ENCODE measurements at places on chromosomes 4 and X.

DNA sequence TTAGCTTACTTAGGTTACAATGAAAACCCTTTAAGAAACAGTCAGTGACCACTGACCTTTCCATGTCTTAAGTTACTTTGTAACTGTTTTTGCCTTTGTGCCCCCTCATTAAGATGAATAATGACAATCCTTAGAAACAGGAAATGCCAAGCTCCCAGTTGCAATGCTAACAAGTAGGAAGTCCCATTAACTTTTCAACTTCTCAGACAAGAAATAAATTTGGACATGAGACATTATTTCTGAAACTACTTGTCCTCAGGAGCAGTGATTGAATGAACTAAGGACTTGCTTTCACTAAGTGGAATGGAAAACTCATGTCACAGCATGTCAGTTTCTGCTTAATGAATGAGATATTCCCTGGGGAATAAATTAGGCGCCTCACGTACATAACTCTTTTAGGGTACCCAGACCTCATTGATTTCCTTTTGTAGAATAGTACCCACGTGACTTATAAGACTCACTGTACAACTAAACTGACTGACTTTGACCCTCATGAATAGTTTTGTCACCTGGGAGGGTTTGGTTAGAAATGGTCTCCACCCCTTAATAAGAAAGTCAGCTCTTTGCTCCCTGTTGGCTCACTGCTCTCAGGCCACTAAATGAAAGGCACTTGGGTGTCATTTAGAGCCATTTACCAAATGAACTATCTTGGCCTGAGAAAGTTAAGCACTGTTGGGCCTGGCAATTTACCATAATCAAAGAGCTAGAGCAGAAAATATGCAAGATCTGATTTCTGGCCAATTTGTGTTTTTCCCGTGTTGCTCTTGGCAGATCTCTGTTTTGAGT, 383.9 kb downstream of the RPA4 start:
- no peak for DNase-seq

GRCh38 chrX:107654566-107654871, 26.2 kb downstream of the PRPS1 start:
- DNase-seq = no peak

DNA sequence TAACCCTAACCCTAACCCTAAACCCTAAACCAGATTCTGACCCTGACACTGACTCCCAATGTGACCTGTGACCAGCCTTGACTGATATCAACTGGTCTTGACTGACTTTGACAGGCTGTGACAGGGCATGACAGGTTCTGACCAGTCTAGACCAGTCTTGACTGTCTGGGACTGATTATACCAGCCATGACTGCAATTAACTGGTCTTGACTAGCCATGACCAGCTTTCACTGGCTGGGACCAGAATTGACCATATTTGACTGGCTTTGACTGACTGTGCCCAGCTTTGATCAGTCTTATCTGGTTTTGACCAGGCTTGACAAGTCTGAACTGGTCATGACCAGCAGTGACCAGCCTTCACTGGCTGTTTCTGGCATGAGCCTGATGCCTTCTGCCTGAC, 95.5 kb downstream of the BMP15 start:
- no peak for DNase-seq

GRCh38 chr4:42627885-42628646, 28.8 kb downstream of the ATP8A1 start:
- no peak for DNase-seq

DNA sequence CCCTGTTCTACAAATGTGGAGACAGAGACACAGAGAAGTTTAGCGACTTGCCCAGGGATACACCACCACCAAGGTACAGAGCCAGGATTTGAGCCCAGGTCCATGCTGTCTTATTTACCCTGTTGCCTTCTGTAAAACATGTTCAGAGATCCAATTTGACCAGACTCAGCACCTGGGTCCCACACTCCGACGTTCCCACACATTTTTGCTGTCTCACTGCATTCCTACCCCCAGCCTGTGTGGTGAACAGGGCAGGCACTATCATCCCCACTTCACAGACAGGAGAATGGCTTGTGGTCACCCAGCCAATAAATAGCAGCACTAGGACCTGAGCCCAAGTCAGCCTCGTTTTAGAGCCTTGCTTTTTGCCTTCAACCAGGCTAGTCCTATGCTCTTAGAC, 102.8 kb downstream of the PJA1 start:
- DNase-seq = no peak

- no peak for DNase-seq
These were observed 4.9 kb upstream of the ABCG2 start for GRCh38 chr4:88163336-88163735.

DNA sequence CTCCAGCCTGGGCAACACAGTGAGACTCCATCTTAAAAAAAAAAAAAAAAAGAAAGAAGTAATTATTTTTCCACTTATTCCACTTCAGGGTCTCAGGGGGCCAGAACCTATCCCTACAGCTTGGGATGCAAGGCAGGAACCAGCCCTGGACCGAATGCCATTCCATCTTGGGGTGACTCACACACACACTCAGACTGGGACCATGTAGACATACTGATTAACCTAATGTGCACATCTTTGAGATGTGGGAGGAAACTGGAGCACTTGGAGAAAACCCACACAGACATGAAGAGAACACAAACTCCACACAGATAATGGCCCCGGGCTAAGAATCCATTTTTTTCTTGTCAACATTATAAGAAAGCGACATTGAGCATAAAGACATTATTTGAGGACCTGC, 132.5 kb downstream of the PTTG2 start:
- no peak for DNase-seq

DNA sequence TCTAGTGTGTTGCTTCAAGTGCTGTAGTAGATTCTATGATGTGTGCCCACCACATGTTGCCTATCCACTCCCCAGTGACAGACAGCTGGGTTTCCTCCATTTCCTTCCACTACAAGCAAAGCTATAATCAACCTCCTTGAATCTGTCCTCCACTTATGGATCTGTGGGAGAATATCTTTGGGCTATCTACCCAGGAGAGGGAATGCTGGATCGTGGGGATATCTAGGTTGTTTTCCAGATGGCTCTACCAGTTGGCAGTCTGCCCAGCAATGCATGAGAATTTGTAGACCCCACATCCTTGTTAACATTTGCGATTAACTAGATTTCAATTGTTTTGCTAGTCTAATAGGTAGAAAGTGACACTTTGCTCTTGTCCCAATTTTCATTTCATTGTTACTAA, 10.3 kb downstream of the NMU start:
- DNase-seq = no peak

DNA sequence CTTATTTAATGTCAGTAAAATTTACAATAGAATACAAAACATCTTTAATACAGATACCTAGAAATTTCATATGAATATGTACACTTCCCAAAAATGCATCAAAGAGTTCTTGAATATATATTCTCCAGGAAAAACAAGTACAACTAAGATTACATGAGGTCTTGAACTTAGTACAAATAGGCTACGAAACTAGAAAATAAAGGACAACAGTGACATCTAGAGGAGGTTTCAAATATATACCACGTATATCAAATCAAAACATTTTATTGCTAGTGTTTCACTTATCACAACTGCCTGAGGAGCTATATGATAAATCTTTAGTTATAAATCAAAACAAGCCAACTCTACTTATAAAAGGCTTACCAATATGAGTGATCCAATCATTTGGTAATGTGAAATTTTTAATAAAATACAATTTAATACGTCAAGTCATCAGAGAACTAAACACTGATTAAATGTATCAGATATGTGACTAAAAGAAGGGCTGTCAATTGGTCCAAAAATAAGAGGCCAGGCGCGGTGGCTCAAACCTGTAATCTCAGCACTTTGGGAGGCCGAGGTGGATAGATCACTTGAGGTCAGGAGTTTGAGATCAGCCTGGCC, 36.6 kb downstream of the ANAPC10 start:
- DNase-seq = no peak

- no peak for DNase-seq
These were observed 383.7 kb upstream of the MAGEB18 start for GRCh38 chrX:25754399-25754798.

- no peak for DNase-seq
These were observed 12.8 kb upstream of the CFAP299 start for GRCh38 chr4:80322716-80323115.

DNA sequence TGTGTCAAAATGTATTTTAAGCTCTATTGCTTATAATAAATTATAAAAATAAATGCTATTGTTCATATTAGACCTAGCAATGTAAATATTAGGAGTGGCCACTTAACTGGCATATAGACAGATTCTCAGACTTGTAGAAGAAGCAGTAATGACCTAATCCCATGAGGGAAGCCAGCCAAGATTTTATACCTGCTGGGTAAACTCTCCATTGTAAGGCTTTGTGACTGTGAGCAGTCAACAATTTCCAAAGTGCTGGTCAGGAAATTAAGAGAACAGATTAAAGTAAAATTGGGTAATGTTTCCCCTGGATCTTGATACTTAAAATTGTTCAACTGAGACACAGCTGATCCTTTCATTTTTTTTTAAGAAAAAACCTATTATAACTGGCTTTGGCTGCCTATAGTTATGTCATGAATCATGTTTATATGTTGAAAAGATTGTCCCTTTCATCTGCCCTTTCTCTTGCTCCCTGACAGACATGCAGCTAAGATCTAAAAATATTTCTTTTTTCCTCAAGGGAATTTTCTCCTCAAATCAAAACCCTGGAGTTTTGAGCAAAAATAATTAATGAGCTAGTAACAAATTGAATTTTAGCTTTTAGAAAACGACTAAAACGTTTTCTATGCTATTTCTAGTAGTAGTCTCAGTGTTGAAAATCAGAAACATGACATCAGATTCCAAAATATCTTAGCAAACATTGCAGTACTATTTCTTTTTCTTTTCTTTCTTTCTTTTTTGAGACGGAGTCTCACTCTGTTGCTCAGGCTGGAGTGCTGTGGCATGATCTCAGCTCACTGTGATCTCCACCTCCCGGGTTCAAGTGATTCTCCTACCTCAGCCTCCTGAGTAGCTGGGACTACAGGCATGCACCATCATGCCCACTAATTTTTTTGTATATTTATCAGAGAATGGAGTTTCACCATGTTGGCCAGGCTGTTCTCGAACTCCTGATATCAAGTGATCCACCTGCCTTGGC, 77.9 kb downstream of the ADGRL3 start:
- no peak for DNase-seq

DNA sequence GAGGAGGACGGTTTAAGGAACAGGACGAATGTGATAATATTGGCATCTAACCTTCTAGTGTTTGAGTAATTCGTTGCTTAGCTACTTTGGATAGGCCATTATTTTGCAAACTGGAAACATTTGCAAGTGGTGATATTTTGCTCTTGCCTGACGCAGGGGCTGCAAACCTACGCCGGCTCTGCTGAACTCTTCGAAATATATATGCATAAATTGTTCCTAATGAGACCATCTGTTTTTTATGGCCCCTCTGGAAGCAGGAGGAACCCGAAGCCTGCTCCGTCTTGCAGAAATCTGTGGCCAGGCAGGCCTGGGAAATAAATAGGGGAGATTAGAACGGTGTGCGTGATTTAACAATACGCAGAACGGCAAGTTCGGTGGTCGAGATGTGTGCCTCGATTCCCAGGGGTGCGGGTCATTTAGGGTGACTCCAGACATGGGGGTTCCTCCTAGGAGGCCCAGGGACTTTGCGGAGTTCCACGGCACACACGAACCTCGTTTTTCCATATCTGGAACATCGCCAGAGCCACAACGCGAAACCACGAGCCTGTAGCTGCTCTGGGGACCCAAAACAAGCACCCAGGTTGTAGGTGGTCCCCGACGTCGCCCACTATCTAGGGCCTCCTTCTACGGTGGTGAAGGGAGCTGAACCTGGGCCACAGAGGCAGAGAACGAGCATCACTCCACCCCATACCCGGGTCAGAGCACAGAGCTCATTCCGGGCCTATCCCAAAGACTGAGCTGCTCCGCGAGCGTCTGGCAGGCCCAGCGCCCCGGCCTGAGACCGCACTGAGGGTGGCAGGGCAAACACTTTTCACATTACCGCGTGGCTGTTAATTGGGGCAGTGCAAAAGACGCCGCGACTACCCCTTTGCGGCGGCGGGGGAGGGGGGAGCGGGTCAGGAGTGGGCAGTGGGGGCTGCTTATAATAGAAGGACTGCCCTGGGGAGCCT, 89.7 kb downstream of the BCOR start:
- no peak for DNase-seq

GRCh38 chr4:101136373-101137370, 210.7 kb downstream of the PPP3CA start:
- no peak for DNase-seq

- DNase-seq = no peak
These were observed 24.8 kb downstream of the L1CAM start for GRCh38 chrX:153861151-153861550.

GRCh38 chr4:30537456-30537855, 182.7 kb upstream of the PCDH7 start:
- no peak for DNase-seq

- DNase-seq = no peak
These were observed 61.3 kb upstream of the PRRG1 start for GRCh38 chrX:37287741-37288444.

DNA sequence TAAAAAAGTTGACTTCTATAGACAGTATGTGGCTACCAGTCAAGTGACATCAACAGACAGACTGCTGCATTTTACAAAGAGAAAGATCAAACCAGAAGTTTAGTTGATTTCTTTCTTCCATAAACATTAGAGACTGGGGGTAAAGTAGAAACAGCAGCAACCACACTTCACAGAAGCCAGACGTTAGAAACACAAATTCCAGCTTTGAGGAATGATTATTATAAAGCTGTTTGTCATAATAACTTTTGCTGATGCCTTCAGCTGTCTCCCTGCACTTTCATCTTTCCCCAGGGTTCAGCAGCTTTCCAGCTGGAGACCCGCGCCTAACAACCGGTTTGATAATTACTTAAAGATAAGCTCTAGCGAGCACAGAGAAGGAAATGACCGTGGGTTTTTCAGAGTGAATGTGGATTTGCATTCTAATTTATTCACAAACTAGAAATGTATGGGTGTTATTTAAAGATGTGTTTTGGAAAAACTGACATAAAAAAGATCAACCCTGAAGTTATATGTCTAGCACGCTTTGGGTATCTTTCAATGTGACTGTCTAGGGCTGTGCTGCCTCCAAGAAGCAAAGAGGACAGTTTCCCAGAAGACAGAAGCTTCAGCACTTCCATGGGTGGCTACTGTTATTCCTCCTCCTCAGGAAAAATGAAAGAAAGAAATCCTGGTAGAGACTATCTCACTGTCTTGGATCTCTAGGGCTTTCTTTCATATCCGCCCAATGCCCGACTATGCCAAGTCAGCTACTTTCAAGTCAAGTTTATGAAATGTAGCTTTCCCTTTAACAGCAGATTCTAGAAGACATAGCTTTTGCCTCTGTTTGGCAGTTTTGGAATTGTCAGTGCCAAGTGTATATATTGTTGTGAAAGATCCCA, 15.0 kb upstream of the ENAM start:
- DNase-seq = no peak

DNA sequence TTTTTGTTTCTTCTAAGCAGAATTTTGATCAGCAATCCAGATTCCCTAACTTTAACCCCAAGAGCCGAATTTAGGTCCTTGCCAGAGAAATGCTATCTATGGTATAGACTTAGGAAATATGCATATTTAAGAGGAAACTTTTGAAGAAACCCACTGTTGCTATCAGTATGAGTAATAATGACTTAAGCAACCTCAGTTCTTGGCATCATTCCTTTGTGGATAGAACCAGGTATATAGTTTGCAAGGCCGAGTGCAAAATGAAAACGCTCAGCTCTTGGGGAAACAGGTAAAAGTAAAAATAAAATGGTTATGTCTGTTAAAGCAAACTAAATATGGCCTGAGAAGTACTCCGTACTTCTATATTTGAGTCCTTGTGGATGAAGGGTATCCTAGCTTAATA, 78.1 kb downstream of the ARSF start:
- DNase-seq = no peak

- DNase-seq = no peak
These were observed 8.4 kb downstream of the TLR10 start for GRCh38 chr4:38774181-38774955.

GRCh38 chrX:43504394-43504793, 151.7 kb upstream of the MAOA start:
- no peak for DNase-seq

Data from activated CD8-positive, alpha-beta memory T cell treated with anti-CD3 and anti-CD28 coated beads for 48 hours (primary cell).